Testis (tissue), 5 donors: ENCODE measurements at places on chromosomes 5 and 9.
A peak's percentile ranks its signal among the peaks of the same experiment; 100 is the strongest.

DNA sequence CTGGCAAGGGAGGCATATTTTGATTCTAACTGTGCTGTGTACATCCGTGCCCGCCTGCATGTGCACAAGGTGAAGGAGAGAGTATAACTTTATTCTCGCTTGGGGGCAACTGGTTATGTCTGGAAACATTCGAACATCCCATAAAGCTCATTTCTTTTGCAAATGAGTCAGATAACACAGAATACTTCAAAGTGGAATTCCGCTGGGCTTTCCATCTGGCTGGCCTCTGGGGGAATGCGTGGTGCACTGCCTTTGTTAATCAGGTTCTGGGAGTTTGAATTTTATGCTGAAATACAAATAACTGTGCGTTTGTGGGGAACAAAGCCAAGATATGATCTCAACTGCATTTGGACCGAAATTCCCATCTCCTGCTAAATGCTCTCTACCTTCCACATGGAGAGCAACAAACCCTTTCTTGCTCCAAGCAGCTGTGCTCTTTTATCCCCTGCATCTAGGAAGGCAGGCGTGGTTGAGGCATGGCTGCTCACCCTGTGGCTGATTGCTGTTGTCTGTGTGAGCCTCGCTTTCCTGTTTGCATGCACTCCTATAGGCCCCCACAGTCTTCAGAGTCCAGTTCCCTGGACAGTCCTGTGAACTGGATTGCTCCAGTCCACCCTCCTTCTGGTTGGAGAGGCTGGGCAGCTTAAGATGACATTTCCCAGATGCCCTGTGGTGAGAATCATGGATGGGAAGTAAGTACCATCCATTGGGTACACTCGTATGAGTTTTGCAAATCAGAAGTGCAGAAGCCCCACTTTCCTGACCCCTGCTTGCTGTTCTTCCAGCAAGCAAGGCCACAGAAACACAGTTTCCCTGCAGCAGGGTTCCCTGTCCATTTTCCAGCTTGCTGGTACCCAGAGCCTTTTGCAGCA lies 82.9 kb upstream of the ALDH1B1 start:
- H3K27me3 ChIP-seq, result no peaks in the 10 kb centered on the region
- no peak overlapping the region for H3K27ac ChIP-seq
- H3K36me3 ChIP-seq, result no peaks in the 10 kb centered on the region

DNA sequence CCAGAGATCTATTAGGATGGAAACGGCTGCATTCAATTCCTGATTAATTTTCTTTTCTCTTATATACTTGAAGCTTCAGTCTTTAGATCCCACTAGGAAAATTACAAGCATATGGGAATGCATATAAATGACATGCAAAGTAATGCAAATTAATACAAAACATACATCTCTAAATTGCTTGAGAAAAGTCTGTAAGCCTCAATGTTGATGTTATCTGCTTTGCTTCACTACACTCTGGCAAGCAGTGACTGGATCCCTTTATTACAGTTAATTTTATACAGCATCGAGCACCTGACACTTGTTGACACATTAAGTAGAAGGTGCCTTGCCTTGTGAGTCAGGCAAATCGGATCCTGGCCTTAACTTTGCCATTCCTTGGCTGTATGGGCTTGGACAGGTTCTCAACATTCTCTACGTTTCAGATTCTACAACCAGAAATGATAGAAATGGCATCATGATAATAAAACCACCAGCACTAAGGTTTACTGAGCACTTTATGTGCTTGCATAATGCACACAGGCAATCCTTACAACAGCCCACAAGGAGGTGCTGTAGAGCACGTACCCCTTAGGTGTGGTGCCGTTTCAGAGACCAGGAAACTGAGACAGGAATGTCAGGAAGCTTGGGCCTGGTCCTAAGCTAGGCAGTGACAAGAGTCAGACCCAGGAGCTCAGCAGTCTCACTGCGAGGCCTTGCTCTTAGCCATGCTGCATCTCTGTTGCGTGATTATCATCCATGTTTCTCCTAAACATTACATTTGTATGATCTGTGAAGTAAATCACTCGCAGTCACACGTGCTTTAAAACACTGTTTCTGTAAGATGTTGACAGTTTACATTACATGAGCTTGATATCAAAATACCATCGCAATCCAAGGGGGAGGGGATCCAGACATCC lies 2.7 kb downstream of the GCNT4 start:
- no peak overlapping the region for H3K4me3 ChIP-seq
- DNase-seq, result peak; percentile 78
- H3K27ac ChIP-seq, result no peak overlapping the region

- H3K27me3 ChIP-seq, result no peaks in the 10 kb centered on the region
- H3K36me3 ChIP-seq, result no peaks in the 10 kb centered on the region
- no peak for DNase-seq
- H3K27ac ChIP-seq, result no peak overlapping the region
- H3K4me1 ChIP-seq, result no peaks in the 10 kb centered on the region
- no peak overlapping the region for H3K4me3 ChIP-seq
Observed at GRCh38 chr5:61207884-61208283, 45.6 kb upstream of the SMIM15 start.

GRCh38 chr9:112332214-112332613 lies 1.2 kb downstream of the PTBP3 start:
- no peaks in the 10 kb centered on the region for H3K36me3 ChIP-seq
- no peaks in the 10 kb centered on the region for H3K27me3 ChIP-seq
- peak overlapping the region; percentile 99 for H3K27ac ChIP-seq
- DNase-seq, result no peak

GRCh38 chr5:125538469-125538868 lies 792.0 kb upstream of the ZNF608 start:
- H3K36me3 ChIP-seq, result no peaks in the 10 kb centered on the region
- no peaks in the 10 kb centered on the region for H3K4me1 ChIP-seq
- H3K27ac ChIP-seq, result no peak overlapping the region
- no peaks in the 10 kb centered on the region for H3K27me3 ChIP-seq
- no peak for DNase-seq

GRCh38 chr5:138649775-138650174 lies 74.6 kb upstream of the HSPA9 start:
- no peak for DNase-seq
- peaks cover 28% of the 10 kb centered on the region for H3K4me1 ChIP-seq
- H3K27me3 ChIP-seq, result no peaks in the 10 kb centered on the region
- H3K36me3 ChIP-seq, result no peaks in the 10 kb centered on the region
- H3K4me3 ChIP-seq, result no peak overlapping the region

DNA sequence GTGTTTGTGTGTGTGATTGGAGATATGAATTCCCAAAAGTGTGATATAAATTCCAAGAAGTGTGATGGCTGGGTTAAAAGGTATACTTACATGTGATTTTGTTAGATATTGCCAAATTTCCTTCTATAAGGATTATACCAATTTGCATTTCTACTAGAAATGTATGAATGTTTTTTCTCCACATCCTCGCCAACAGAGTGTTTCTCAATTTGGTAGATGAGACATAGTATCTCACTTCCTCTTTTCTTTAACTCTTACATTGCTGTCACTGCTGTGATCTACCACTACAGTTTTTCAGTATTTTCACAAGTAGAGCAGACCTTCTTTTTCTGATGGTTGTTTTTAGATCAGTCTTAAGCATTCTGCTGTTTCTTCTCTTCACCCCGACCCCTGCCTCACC lies 111.3 kb downstream of the FER start:
- H3K27me3 ChIP-seq, result no peaks in the 10 kb centered on the region
- H3K27ac ChIP-seq, result no peak overlapping the region
- H3K4me3 ChIP-seq, result no peak overlapping the region
- no peaks in the 10 kb centered on the region for H3K36me3 ChIP-seq

DNA sequence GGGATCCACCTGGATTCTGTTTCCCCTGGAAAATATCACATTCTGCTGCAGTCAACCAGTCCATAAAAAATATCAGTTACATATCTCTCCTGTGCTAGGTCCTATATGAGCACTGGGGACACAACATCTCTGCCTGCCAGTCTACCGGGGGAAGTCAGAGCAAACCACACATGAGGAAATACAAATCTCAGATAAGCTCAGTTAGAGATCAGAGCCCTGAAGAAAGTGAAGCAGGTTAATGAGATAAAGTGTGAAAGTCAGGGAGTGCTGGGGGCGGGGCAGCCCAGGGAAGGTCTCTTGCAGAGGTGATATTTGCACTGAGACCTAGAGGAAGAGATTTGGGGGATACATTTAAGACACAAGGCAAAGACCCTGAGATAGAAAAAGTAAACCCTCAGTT lies 67.8 kb upstream of the SLC1A1 start:
- no peaks in the 10 kb centered on the region for H3K36me3 ChIP-seq
- no peaks in the 10 kb centered on the region for H3K27me3 ChIP-seq
- DNase-seq, result no peak

DNA sequence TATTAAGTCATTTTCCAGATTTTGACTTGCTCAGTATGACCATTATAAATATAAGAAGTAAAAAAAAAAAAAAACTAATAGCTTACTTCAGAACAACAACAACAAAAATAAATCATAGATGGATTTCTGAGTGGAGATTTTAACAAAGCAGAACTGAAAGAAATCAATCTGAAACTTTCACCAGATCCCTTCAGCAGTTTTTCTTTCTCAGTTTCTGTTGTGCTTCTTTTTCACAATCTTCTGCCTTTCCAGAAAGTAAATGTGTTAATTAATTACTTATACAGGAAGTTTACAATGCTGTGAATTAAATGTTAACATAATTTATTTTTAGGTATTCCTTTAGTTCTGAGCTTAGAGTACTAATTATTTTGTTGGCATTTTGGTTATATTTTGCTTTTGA lies 73.5 kb downstream of the CHSY3 start:
- no peaks in the 10 kb centered on the region for H3K27me3 ChIP-seq
- H3K4me1 ChIP-seq, result no peaks in the 10 kb centered on the region
- no peak overlapping the region for H3K4me3 ChIP-seq
- H3K36me3 ChIP-seq, result no peaks in the 10 kb centered on the region
- no peak overlapping the region for H3K27ac ChIP-seq
- DNase-seq, result no peak

- DNase-seq, result no peak
- H3K36me3 ChIP-seq, result no peaks in the 10 kb centered on the region
- no peaks in the 10 kb centered on the region for H3K4me1 ChIP-seq
- no peak overlapping the region for H3K27ac ChIP-seq
- H3K4me3 ChIP-seq, result no peak overlapping the region
- H3K27me3 ChIP-seq, result no peaks in the 10 kb centered on the region
Observed at GRCh38 chr5:4199049-4199841, 603.6 kb downstream of the IRX1 start.

GRCh38 chr9:123656565-123656964 lies 273.4 kb downstream of the DENND1A start:
- no peaks in the 10 kb centered on the region for H3K27me3 ChIP-seq
- DNase-seq, result no peak
- H3K4me1 ChIP-seq, result peaks cover 28% of the 10 kb centered on the region
- H3K4me3 ChIP-seq, result no peak overlapping the region

DNA sequence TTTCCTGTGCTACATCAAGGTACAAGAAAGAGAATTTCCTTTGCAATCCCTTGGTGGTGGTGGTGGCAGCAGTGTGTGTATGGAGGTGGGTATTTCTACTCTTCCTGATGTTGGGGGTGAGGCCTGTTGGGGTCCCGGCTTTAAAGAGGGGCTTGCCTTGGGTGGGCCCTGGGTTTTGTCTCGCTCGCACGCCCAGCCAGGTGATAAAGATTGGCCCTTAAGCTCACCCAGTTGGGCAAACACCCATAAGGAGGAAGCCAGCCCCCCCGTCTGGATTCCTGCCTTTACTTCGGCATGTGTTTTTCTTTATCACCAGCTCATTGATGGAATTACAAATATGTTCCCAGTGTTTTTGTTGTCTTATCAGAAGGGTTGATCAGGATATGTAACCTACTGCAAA lies 16.0 kb upstream of the SARDH start:
- H3K4me1 ChIP-seq, result no peaks in the 10 kb centered on the region
- no peaks in the 10 kb centered on the region for H3K27me3 ChIP-seq
- no peak overlapping the region for H3K4me3 ChIP-seq

GRCh38 chr5:133117166-133117911 lies 65.5 kb downstream of the HSPA4 start:
- no peaks in the 10 kb centered on the region for H3K27me3 ChIP-seq
- no peak for DNase-seq
- H3K36me3 ChIP-seq, result no peaks in the 10 kb centered on the region
- H3K4me1 ChIP-seq, result no peaks in the 10 kb centered on the region

DNA sequence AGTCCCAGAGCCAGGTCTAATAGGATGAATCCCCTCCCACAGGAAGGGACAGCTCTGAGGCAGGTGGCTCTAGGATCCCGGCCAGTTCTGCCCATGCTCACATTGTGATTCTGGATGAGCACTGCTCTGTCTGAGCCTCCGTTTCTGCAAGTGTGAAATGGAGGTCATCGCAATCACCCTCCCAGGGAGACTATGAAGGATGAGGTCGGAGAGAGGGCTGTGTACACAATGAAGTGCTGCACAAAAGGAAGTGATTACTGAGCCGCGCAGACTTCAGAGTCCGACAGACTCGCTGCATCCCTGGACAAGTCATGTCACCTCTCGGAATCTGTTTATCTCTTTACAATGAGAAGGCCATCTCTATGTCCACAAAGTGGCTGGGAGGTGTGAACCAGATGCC lies 21.7 kb downstream of the LHX6 start:
- no peak overlapping the region for H3K4me3 ChIP-seq
- no peaks in the 10 kb centered on the region for H3K27me3 ChIP-seq
- H3K36me3 ChIP-seq, result no peaks in the 10 kb centered on the region

GRCh38 chr5:129844764-129845163 lies 59.5 kb upstream of the CHSY3 start:
- no peaks in the 10 kb centered on the region for H3K4me1 ChIP-seq
- H3K27ac ChIP-seq, result no peak overlapping the region
- H3K4me3 ChIP-seq, result no peak overlapping the region
- H3K36me3 ChIP-seq, result no peaks in the 10 kb centered on the region
- DNase-seq, result no peak

DNA sequence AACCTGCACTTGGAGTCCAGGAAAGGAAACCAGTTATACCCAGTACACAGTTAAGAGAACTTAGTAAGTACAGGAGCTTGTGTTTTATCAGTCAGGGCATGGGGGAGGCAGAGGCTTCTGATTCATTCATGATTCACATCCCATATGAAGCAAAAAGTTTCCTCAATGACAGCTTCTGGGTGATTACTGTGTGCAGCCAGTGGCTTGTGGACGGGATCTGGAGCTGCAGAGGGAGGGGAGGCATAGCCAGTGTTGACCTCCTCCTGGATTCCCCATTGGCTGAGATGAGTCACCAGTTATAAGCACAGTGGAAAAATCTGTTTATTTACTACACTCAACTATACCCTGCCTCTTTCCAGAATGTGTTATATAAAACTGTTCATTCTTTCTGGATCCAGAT lies 17.7 kb downstream of the IL31RA start:
- H3K27ac ChIP-seq, result no peak overlapping the region
- H3K4me3 ChIP-seq, result no peak overlapping the region
- no peak for DNase-seq
- no peaks in the 10 kb centered on the region for H3K36me3 ChIP-seq
- no peaks in the 10 kb centered on the region for H3K27me3 ChIP-seq

DNA sequence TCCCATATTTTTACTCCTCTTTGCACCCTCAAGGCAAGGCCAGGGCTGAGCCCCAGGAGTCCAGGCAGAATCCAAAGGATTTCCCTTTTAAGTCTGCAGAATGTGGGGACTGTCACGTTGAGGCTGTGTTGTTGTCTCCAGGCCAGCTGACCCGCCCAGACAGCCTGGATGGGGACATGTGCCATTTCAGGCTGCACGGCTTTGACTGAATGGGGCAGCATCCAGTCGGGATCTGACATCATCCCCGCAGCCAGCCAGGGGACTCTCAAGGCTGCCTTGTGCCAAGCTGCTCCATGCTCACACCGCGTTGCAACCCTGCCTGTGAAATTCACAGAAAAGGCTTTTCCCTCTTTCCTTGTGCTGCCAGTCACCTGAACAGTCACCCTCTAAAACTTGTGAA lies 2.2 kb upstream of the ZNF366 start:
- no peak overlapping the region for H3K27ac ChIP-seq
- no peak for DNase-seq
- H3K27me3 ChIP-seq, result no peaks in the 10 kb centered on the region
- no peaks in the 10 kb centered on the region for H3K36me3 ChIP-seq
- H3K4me1 ChIP-seq, result no peaks in the 10 kb centered on the region

- no peaks in the 10 kb centered on the region for H3K27me3 ChIP-seq
- peaks cover 10% of the 10 kb centered on the region for H3K4me1 ChIP-seq
- no peak overlapping the region for H3K4me3 ChIP-seq
- no peaks in the 10 kb centered on the region for H3K36me3 ChIP-seq
- no peak overlapping the region for H3K27ac ChIP-seq
Observed at GRCh38 chr9:133578524-133579441, 30.4 kb downstream of the FAM163B start.
